ENCODE measurements at places on chromosomes 16 and 17.

DNA sequence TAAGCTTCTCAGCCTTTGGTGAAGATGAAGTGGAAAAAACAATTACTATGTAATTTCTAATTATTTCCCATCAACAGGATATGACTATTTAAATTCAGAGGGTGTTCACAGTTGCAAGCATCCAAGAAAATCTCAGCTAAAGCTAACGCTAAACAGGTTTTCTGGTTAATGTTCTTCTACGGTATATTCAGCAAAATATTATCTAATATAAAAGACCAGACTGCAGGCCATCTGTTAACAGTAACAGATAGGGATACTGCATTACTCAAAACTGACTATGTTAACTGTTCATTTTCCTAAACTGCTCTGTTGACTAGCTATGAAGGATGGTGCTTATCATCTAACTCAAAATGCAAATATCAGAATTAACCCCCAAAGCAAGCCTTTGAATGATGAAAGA lies 32.8 kb downstream of the GLG1 start:
- no peak for DNase-seq

- DNase-seq: no peak
These were observed 96.7 kb downstream of the TRIM37 start for GRCh38 chr17:59010026-59010425.

- no peak for DNase-seq
These were observed 28.6 kb upstream of the NDRG4 start for GRCh38 chr16:58471209-58471975.

DNA sequence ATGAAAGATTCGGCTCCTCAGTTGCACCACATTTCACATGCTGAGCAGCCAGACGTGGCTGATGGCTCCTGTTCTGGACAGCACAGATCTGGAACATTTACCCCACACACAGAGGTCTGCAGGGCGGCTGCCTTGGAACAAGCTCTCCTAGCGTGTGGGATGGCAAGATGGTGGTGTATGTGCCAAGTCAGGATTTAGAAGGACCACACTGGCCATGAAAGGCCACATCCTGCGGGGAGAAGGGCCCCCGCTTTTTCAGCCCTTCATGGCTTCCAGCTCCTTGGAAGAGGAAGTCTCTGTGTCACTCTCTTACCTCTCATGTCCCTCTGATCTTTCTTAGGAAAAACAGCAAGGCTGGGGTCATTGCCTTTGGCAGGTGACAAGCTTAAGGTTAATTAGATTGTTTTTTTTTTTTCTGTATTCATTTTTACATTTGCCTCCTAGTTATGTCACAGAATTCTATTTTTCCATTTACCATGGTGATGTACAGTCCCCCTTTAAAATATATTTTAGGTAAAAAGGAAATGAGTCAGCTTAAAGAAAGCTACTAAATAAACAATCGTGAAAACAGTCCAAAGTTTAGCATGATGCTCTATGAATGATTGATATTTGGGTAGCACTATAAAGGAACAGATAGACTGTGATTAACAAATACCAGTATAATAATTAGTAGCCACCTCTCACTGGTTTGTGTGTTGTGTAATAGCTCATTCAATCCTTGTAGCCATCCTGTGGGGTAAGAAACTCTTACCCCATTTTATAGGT lies 396.6 kb downstream of the CPPED1 start:
- DNase-seq: no peak

DNA sequence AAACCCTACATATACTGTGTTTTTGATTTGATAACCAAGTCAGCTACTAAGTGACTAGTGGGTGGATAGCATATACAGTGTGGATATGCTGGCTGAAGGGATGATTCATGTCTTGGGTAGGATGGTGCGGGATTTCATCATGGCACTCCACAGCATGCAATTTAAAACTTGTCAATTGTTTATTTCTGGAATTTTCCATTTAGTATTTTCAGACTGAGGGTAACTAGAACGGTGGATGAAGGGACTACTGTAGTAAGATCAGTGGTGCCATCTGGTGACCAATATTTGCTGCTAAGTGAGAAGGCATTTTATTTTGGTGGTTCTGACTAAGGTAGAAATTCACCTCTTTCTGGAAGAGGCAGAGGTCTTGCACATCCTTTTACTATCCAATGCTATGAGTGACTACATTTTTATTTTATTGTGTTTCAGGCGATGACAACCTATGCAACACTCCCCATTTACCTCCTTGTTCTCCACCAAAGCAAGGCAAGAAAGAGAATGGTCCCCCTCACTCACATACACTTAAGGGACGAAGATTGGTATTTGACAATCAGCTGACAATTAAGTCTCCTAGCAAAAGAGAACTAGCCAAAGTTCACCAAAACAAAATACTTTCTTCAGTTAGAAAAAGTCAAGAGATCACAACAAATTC lies 3.1 kb downstream of the CDC6 start:
- no peak for DNase-seq

GRCh38 chr16:88068476-88069396 lies 117.5 kb downstream of the BANP start:
- no peak for DNase-seq

DNA sequence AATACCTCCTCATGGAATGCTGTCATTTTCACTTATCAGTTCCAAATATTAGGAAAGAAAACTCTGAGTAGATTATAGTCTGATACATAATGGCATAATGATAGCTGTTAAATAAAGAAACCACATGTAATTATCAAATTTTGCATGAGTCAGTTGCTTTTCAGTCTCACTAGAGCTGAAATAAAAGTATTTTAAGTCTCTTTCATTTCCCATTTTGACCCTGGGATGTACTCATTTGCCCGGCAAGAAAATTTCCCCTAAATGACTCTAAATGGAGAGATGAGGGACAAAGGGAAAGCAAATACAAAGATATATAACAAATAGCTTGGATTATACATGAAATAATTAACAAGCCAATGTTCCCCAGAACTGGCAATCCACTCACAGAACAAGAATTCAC lies 47.9 kb upstream of the CPHXL start:
- DNase-seq: no peak

GRCh38 chr16:4086153-4086552 lies 30.1 kb downstream of the ADCY9 start:
- DNase-seq: no peak

DNA sequence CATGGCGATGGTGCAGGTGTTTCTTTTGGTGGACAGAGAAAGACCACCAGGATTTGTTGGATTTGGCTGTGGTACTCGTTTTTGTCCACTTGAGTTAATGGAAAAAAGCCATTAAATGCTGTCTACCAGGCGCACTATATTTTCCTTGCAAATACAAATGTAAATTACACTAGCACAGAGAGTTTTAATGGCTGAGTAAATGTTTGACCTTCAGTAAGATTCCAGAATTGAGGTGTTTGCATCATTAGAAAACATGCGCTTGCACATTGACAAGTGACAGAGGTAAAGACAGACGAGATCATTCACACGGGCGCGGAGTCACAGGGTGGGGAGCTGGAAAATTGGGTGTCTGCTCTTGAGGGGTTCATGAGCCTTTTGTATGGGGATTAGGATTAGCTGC lies 53.5 kb upstream of the AKTIP start:
- no peak for DNase-seq

- DNase-seq: no peak
These were observed 30.8 kb downstream of the AATF start for GRCh38 chr17:36979565-36979941.

DNA sequence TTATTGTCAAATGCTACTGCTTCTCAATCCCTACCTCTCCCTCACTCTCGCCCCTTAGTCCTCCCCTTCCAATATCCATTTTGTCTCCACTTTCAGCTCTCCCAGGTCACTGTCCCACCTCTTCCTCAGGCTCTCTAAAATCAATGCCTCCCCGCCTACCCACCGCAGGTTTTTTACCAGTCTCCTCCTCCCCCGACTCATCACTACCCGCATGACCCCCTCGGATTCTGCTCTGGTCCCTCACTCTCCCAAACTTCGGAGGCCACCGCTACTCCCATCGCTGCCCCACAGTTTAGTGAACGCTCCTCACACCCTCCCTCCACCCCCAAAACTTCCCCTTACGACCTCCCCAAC lies 513 bp downstream of the CRLF3 start:
- no peak for DNase-seq

- no peak for DNase-seq
These were observed 12.9 kb downstream of the TRPV2 start for GRCh38 chr17:16428098-16428882.

DNA sequence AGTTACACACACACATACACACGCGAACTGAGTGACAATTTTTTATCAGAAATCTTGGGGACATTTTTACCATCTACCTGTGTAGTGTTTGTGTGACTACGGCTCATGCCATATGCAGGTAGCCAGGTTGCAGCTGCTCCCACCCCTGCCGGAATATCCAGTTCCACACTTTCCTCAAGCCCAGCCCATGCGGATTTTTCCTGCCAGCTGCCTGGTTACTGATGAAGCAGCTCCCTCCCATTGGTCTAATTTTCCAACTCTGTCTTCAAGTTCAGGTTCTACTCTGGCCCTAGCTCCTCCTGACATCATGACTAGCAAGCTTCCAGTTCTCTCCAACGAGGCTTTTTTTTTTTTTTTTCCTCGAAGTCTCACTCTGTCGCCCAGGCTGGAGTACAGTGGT lies 4.8 kb downstream of the GSG1L2 start:
- no peak for DNase-seq

DNA sequence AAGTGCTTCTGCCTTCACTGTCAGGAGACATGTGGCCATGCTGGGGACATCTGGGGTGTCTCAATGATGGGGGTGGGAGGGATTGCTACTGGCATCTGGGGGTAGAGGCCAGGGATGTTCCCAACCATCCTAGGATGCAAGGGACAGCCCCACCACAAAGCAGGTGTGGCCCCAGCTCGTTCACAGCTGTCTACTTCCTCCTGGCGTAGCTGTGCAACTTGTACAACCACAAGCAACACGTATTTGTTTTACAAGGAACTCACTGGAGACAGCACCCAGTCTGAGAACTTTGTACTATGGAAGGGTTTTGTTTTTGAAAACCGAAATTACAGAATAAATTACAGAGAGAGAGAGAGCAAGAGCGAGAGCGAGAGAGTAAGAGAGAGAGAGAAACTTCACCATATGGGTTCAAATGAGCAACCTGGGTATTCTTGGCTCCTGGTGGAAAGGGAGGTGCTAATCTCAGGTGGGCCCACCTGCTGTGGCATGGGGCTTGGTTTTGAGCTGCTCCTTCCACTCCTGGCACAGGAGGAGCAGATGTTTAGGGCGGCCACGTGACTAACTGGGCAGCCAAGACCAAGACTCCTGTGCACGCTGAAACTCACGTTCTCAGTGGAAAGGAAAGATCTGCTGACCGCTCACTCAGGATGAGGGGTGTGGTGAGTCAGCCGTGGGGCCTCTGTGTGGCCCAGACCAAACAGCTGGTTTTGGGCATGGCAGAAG lies 17.5 kb upstream of the TNFRSF13B start:
- DNase-seq: no peak
